ENCODE measurements at places on chromosomes 13 and 19.

GRCh38 chr19:44741841-44742329 is 6.6 kb upstream of the BCL3 start:
- DNase-seq: no peak

DNA sequence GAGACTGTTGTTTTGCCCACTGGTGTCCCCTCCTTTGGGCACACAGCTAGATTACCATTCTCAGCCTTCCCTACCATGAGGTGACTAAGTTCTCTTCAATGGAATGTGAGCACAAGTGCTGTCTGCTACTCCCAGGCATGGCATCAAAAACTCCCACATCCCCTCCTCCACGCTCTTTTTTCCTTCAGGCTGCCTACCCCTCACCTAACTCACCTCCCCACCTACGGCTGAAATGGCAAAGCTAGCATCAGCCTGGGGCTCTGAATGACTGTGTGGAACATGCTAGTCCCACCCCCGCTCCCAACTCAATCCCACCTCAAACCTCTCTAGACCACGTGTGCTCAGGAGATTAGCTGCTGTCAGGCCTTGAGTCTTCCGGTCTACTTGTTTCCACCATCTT is 512.2 kb downstream of the DIAPH3 start:
- no peak for DNase-seq

- no peak for DNase-seq
Measured at GRCh38 chr19:33048806-33049676, 15.6 kb downstream of the RHPN2 start.

DNA sequence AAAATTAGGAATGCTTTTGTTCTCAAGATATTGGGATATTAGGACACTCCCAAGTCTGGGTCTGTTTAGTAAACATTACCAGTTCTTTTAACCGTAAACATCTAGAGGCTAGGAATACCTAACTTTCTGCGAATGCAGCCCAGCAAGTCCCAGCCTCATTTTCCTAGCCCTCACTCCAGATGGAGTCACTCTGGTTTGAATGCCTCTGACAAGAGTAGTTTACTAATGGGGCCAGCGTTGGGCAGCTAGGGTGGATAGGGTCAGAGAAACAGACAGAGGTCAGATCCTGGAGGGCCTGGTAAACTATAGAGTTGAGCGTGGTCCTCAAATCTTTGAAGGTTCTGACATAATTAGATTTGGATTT is 53.6 kb downstream of the WDFY2 start:
- DNase-seq: no peak

GRCh38 chr13:40876020-40876738 is 86.8 kb downstream of the SLC25A15 start:
- no peak for DNase-seq

- no peak for DNase-seq
Measured at GRCh38 chr19:8811315-8812172, 20.6 kb downstream of the ZNF558 start.

- no peak for DNase-seq
Measured at GRCh38 chr13:43230989-43231388, 207.6 kb downstream of the DNAJC15 start.

DNA sequence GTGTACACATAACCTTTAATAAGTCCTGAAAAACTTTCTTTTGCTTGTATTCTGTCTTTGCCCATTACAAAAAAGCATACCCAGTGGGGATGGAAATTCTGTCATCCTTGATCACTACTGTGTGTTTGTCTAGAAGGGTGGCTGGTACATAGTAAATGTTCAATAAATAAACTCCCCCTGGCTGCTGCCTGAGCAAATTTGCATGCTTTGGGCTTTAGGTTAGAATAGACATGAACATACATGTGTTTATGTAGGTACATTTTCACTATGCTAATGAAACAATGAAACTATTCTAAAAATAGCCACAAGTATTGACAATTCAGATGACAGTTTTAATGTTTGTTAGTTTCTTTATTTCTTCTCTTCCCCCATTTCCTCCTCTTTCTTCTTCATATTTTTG is 36.1 kb downstream of the TNFSF13B start:
- DNase-seq: no peak

- no peak for DNase-seq
Measured at GRCh38 chr19:14672188-14672872, 2.3 kb downstream of the ADGRE3 start.

DNA sequence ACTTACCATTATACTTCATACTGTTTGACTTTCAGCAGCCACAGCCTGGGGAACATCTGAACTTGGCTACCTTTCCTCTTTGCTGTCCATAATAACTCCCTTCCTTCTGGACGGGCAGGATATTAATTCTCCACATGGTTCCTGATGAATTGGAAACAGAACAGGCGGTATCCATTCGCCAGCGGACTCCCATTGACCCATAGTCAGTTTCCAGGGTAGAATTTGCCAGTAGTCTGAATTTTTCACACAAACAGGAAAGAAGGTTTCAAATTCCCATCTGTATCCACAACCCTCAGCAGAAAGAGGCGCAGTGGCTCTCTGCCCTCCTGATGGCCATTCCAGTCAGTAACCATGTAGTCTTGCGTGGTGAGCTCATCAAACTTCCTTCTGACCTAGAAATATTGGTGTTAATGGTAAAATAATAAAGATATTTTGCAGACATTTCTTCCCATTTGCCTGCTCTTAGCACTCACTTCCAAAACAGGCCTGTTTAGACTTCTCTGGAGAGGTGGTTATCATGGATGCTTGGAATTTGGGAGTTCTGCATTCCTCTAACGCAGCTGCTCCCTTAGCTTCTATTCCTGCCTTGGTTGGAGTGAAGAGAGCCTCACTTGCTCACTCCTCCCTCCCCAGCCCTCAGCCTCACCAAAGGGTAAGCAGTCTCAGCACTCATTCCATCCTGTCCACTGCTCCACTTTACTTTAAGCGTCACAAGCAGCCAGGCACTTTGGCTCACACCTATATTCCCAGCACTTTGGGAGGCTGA is 75.0 kb upstream of the OXGR1 start:
- no peak for DNase-seq

- no peak for DNase-seq
Measured at GRCh38 chr19:31518216-31519020, 169.2 kb upstream of the TSHZ3 start.

- no peak for DNase-seq
Measured at GRCh38 chr19:5778402-5778801, 6.1 kb downstream of the PRR22 start.

DNA sequence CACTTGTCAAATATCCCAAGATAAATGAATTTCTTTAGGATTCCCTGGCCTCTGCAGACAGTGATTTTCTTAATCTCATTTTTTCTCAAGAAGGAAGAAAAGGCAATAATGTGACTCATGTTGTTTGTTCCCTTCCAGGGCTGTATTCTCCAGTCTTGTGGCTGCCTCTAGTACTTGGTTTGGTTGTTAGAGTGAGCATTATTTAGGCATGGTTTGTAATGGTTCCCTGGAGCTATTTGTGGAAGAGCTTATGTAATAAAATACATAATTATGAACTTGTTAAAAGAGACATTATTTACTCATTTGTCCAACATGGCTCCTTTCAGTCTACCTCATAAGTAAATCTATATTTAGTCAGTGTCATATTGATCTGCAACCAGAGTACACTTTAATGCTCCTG is 270.4 kb downstream of the DCT start:
- no peak for DNase-seq

DNA sequence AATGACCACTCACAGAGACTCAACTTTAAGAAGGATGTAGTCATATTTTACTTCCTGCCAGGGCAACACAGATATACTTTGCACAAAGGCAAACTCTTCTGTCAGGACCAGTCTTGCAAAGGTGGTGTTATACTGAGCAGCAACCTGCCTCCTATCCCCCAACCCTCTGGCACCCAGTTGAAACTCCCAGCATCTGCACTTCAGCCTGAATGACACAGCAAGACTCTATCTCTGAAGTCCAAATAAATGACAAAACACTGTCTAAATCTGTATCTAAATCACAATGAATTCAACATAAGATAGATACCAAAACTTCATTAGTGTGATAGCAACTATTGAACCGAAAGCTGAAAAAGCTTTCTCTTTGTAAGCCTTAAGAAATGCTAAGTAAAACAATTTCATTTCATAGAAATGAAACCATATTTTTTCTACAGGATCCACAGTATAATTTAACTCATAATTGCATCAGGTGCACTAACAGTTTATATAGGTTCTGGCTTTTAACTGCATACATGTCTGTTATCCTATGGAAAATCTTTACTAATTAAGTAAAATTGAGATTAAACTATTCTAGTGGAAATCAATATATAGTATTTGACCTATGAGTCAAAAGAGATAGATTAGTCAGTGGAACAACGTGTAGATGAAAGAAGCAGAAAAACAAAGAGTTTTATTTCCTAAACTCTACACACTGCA is 163.7 kb downstream of the TBC1D4 start:
- no peak for DNase-seq

- DNase-seq: no peak
Measured at GRCh38 chr19:41505105-41505504, 62.1 kb downstream of the ERICH4 start.

DNA sequence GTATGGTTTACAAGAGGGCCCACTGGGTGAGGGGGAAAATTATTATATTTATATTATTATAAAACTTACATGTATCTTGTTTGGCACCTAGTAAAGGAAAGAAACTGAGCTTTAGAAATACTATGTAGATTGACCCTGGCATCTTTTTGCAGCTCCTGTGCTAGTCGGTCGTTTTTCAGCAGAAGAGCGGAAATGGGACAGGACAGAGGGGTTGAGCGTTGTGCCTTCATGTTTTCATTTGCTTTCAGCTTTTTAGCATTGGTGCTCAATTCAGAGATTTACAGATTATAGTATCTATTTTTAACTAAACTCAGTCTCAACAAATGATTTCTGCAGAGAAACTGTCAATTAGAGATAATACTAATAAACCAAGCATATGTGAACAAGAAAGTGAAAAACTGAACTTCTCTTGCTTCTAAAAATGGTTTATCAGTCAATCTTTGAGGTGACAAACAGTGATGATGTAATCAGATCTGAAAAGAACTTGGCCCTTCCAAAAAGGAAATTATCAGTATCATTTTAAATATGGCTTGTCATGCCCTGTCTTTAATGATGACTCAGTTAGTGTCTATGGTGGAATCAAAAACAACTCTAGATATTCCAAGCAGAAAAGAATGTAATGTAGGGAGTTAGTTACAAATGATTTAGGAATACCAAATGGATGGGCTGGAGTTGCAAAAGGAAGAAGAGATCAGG is 56.9 kb upstream of the KCTD4 start:
- DNase-seq: no peak

GRCh38 chr19:8515317-8515716 is 1.4 kb upstream of the ZNF414 start:
- no peak for DNase-seq

GRCh38 chr13:79485014-79485811 is 4.3 kb downstream of the NDFIP2 start:
- DNase-seq: no peak

- no peak for DNase-seq
Measured at GRCh38 chr19:43895727-43896308, 39.3 kb downstream of the ZNF45 start.

DNA sequence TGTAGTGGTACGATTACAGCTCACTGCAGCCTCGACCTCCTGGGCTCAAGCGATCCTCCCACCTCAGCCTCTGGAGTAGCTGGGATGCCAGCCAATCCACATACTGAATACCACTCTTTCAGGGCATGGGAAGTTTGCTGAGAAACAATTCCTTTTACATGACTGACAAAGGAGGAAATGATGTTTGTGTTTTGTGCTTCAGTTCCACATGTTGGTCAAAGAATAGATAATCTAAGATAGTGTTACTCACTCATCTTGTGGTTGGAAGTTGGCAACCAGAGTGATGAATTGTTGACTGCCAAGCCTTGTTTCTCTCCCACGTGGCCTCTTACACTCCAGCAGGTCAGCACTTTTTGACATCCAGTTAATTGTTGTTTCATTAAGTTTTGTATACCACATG is 7.6 kb downstream of the MBD3L2B start:
- DNase-seq: no peak

- DNase-seq: no peak
Measured at GRCh38 chr13:26680123-26680450, 80.5 kb downstream of the GPR12 start.

DNA sequence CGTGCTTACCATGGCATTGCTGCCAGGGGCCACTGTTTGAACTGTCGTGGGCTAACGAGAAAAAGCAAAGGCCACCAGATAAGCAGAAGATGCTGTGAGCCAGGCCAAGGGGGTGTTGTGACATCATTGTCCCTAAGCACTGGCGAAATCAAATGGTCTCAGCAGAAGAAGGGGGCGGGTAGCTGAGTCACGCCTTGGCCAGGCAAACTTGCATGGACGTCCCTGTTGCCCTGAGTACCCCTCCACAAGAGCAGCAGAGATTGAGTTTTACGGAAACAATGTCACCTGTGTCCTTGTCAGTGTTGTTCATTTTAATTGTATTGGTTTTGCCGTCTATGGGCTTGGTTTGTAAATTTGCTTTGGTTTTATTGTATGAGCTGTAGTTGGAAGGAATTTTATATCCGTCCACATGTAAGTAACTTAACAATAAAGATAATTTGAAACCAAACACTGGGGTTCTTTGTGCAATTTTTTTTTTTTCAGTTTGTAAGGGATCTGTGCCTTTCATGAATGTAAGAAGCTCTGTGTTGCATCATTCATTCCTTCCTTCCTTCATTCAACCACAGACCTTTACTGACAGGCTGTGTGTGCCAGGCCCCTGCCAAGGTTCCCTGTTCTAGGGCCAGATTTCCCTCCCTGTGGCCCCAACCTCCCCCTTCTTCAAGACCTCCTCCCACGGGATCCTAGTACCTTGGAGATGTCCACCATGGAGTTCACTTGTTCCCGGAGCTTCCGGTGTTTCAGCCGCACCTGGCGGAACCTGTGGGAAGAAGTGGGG is 12.3 kb downstream of the KCNN4 start:
- no peak for DNase-seq

DNA sequence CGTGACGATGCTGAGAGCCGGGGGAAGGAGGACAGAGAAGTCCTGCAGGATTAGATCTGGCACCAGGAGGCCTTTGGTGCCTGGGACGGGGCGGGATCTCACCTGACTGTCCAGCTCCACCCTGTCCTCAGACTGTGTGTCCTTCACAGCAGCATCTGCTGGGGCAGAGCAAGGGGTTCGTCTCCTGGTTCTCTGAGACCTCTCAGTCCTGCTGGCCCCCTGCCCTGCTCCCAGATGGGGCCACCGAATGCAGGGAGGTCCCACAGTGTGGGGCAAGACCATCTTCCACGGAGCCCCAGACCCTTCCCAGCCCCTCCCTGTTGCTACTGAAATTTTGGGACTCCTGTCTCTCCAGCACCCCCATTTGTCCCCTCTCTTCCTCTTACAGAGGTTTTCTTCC is 4.5 kb downstream of the LILRB3 start:
- DNase-seq: no peak

- no peak for DNase-seq
Measured at GRCh38 chr13:63455938-63456337, 2040.3 kb upstream of the PCDH20 start.
